ENCODE measurements at places on chromosomes 16 and 17.

- DNase-seq: no peak
Measured at GRCh38 chr17:58626905-58627304, 64.9 kb downstream of the TEX14 start.

DNA sequence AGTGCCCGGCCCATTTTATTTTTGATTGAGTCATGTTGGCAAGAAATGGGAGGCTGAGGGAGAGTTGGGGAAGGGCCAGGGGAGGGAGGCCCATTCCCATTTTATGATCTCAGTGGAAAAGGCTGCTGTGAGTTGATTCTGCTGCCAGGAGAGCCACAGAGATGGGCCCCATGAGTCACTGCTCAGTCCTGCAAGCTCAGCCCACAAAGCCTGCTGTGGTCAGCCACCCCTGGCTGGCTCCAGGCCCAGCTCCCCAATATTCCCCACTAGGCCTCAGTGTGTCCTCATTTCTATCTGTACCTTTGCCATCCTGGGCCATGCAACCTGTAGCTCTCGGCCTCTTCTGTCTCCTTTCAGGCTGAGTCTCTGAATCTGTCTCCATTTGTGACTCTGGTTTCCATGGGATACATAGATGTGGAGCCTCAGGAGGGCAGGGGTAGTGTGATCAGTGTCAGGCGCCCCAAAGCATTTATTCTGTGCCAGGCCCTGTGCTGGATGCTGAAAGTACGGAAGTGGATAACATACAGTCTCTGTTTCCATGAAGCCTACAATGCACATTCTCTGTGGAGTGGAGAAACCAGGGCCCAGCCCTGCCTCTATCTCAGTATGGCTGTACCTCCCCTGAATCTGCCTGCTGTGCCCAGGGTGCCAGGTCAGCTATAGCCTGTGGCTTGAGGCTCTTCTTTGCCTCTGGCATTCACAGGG is 1.9 kb upstream of the PLEKHG4 start:
- DNase-seq: peak; percentile 65

GRCh38 chr16:12833926-12834325 is 30.2 kb upstream of the CPPED1 start:
- no peak for DNase-seq

- peak; percentile 27 for DNase-seq
Measured at GRCh38 chr17:81735264-81736102, 23.4 kb downstream of the SLC25A10 start.

DNA sequence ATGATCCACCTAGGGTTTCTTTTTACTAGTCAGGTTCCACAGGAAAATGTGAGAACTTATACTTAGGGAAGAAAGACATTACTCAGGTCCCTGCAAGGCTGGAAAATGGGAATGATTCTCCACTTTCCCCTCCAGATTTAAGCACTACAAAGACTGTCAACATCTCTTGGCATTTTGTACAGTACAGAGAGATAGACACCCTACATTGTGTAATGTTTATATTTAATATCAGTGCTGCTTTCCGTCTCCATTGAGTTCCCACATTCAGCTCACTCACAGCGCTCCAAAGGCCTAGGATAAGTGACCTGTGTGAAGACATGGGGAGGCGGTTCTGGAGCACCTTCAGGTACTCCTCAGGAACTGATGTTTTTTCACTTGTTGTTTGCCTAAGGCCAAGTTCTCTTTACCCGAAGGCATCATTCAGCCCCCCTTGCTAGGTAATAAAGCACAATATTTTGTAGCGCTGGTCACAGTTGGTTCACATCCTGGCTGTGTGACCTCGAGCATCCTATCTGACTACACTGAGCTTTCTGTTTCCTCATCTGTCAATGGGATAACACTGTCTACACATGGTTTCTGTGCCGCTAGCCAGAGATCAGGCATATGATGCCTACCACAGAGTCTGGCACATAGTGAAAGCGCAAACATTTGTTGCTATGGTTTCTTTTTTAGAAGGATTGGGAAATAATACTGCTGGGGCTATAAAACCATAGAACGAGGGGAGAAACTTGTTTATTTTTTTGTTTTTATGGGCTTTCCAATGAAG is 226.6 kb downstream of the ZFHX3 start:
- DNase-seq: no peak

DNA sequence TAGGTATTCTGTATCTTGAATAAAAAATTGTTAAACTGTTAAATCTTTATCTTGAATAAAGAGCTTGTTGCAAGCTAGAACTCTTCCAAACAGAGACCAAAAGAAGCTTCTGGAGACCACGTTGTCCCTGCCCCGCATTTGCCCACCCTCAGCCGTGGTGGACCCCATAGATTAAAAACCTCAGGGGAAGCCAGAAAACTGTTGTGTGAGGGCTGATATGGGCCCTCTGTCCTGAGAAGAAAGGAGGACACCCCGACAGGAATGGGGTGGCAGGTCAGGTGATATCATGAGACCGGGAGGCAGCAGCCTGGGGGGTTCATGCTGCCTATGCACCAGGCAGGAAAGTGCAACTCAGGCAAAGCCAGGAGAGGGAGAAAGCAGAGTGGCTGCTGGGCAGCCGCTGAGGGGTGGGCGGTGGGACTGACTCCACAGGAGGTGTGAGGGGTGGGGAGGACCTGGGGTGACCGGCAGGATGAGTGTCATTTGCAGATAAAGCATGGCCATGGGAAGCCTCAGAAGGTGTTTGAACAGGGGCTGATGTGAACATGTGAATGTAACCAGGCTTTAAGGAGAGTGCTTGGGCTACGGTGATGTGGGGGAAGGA is 147.8 kb downstream of the IRF8 start:
- no peak for DNase-seq

- no peak for DNase-seq
Measured at GRCh38 chr16:54489225-54490111, 202.9 kb upstream of the IRX3 start.

GRCh38 chr17:28468781-28469180 is 4.7 kb upstream of the SLC13A2 start:
- DNase-seq: no peak

DNA sequence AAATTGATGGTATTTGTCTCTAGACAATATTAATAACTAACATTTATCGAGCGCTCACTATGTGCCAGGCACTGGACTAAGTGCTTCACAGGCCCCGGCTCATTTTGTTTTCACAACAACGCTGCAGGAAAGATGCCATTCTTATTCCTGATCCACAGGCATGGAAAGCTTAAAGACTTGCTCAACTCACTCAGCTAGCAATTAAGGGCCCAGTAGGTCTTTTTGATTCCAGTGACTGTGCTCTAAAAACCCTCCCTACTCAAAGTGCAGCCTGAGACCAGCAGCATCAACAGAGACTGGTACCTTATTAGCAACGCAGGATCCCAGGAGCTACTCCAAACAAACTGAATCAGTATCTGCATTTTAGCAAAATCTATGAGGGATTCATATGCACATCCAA is 35.3 kb downstream of the CUEDC1 start:
- no peak for DNase-seq

DNA sequence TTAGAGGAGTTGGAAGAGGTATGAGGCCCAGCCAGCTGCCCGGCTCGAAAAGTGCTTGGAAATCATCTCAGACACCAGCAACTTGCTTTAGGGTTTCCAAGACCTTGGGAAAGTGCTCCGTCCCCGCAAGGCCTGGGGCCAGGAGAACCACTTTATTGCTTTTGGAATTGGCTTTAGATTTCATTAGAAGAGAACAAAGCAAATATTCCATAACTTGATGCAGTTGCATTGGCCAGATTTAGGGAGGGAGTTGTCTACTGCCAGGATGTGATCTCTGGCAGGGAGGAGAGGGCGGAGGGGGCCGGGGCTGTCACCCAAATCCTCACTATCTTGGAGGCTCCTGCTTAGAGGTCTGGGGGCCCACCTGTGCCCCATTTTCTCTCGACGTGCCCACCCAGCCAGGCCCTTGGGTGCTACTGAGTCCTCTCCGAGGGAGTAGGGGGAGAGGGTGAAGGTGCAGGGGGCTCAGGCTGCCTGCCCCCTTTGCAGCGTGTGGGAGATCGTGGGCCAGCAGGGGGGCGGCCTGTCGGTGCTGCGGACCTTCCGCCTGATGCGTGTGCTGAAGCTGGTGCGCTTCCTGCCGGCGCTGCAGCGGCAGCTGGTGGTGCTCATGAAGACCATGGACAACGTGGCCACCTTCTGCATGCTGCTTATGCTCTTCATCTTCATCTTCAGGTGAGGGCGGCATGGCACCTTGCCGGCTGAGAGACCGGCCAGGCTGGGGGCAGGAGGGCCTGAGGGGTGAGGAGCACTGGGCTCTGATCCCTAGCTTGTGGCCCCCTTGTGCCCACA is 30.6 kb downstream of the CACNA1G start:
- no peak for DNase-seq

DNA sequence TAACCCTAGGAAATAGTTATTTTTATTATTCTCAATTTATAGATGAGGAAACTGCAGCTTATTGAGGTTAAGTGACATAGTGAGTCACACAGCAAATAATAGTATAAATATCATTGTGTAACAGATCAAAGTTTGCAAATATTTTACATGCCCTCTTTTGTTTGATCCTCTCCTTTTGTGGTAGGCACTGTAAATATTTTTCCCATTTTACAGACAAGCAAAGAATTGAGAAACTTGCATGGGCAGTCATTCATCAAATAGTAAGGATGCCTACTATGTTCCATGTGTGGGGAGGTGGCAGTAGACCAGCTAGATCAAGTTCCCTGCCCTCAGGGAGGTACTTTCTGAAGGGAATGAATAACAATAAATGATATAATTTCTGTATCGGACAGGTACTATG is 173.0 kb downstream of the PHKB start:
- DNase-seq: no peak

GRCh38 chr17:17229416-17230384 is 7.3 kb downstream of the FLCN start:
- no peak for DNase-seq

DNA sequence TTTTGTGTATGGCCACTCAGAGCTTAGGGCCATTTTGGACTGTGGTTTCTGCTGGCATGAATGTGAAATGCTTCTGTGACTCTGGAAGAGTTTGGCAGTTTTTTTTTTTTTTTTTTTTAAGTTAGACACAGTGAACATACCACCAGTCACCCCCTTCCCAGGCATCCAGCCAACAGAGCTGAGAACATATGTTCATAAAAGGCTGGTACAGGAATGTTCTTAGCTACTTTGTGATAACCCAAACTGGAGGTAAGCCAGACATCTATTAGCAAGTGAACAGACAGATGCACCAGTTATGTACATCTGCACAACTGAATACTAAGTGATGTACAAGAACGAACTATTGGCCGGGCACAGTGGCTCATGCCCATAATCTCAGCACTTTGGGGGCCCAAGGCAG is 92.7 kb downstream of the ABCC1 start:
- DNase-seq: no peak

DNA sequence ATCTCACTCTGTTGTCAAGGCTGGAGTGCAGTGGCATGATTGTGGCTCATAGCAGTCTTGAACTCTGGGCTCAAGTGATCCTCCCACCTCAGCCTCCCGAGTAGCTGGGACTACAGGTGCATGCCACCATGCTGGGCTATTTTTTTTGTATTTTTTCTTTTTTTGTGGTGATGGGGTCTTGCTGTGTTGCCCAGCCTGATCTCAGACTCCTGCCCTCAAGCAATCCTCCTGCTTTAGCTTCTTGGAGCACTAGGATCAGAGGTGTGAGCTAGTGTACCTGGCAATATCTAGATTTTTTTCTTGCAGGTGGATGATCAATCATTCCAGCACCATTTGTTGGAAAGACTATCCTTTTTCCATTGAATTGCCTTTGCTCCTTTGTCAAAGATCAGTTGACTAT is 52.8 kb upstream of the IL34 start:
- no peak for DNase-seq

DNA sequence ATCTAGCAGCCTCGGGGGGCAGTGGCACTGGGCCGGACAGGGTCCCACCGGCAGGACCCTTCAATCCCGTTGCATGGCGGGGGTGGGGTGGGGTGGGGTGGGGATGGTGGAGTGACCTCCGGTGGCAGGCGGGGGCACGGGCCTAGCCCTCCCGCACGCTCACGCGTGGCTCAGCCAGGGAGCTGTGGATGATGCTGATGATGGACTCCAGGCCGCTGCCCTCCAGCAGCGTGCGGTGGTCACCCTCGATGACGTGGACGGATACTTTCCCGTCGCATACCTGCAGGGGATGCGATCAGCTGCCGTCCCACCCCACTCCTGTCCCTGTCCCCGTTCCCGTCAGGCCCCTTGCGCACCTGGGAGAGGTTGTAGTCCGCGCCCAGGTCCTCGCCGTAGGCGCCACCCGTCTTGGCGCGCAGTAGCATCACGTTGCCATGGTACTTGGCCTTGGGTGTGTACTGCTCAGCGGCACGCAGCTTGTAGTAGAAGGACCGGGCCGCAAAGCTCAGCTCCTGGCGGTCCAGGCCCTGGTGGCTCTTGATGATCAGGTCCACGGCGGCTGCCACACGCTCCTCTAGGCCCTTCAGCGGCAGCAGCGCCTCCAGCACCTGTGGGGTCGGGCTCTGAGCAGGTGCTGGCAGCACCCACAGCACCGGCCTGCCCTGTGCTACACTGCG is 13.5 kb upstream of the DUS1L start:
- DNase-seq: no peak

- DNase-seq: no peak
Measured at GRCh38 chr16:19436540-19436939, 18.9 kb downstream of the TMC5 start.

DNA sequence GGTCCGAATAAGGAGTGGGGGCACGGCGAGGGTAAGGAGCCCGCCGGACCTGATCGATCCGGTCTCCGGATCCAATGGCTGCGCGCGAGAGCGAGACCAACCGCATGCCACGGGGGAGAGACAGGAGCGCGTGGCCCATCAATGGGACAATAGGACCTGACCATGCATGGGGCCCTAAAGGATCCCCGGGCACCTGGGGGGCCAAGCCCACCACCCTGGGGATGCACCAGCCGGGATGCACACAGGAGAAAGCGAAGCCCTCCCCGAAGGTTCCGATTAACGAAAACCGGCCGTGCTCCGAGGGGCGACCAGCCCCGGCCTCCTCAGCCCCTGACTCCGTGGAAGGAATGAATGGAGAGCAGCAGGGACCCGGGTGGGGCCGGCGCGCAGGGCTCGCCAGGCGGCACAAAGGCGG is 525 bp downstream of the JPT1 start:
- peak; percentile 51 for DNase-seq

DNA sequence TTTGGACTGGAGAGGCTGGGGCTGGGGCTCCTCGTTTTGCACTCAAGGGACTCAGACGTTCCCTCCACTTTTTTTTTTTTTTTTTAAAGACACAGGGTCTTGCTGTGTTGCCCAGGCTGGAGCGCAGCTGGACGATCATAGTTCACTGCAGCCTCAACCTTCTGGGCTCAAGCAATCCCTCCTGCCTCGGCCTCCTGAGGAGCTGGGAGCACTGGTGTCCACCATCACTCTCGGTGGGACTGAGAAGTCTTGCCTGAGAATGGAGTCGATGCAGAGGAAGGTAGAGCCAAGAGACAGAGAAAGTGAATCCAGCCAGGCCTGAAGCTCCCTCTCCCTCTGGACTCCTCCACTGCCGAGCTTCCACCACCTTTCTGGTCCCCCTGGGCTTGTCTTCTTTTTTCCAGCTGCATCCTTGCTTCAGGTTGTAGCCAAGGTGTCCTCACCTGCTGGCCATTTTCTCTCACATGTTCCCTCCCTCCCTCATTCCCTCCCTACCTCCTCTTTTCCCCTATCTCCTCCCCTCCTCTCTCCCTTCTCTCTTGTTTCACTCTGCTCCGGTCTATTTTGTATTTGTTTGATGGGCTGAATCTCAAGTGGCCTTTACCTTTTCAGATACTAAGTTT is 233.8 kb downstream of the SNX29 start:
- no peak for DNase-seq

- no peak for DNase-seq
Measured at GRCh38 chr17:70099884-70100283, 24.9 kb downstream of the KCNJ16 start.

GRCh38 chr17:63450551-63450950 is 4.4 kb upstream of the CYB561 start:
- DNase-seq: peak; percentile 48
